ENCODE measurements at places on chromosomes 4 and X.

DNA sequence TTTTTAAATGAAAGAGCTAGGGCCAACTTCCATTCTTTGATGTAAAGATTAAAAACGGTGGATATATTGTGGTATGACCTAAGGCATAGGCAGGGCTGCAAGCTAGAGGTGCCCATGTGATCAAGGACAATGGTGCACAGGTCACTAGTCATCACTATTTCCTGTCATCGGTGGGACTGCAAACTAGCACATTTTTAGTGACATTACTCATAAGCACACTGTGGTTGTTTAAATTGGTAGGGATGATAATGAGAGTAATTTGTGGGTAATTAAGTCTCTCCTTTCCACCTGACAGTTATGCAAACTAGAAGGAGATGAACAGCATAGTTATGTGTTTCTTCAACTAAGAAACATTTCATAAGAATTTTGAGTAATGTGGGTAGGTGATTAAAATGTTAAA lies 85.4 kb downstream of the GPRIN3 start:
- no peaks in the 10 kb centered on the region for H3K27me3 ChIP-seq
- H3K27ac ChIP-seq: no peak overlapping the region
- H3K4me3 ChIP-seq: no peak overlapping the region
- no peaks in the 10 kb centered on the region for H3K36me3 ChIP-seq
- DNase-seq: no peak

DNA sequence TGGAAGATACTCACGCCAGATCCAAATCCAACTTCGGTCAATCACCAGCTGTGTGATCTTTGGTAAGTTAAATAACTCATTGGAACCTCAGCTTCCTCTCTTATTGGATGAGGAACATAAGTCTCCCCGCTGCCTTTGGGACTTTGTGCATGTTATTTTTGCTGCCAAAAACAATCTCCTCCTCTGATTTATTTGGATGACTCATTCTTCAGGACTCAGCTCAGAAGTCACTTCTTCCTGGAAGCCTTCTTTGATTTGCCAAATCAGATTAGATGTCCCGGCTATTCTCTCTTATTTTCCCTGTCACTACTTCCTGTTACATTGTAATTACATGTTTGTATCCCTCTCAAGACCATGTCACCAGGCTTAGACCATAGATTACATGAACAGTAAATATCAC lies 138.0 kb upstream of the BOD1L1 start:
- no peak overlapping the region for H3K27ac ChIP-seq
- no peak overlapping the region for H3K4me3 ChIP-seq
- H3K36me3 ChIP-seq: no peaks in the 10 kb centered on the region
- H3K4me1 ChIP-seq: no peaks in the 10 kb centered on the region
- DNase-seq: no peak

GRCh38 chr4:73875401-73875800 lies 6.2 kb downstream of the CXCL1 start:
- H3K4me3 ChIP-seq: no peak overlapping the region
- H3K27me3 ChIP-seq: peaks cover 4% of the 10 kb centered on the region
- H3K36me3 ChIP-seq: no peaks in the 10 kb centered on the region
- no peak overlapping the region for H3K27ac ChIP-seq

DNA sequence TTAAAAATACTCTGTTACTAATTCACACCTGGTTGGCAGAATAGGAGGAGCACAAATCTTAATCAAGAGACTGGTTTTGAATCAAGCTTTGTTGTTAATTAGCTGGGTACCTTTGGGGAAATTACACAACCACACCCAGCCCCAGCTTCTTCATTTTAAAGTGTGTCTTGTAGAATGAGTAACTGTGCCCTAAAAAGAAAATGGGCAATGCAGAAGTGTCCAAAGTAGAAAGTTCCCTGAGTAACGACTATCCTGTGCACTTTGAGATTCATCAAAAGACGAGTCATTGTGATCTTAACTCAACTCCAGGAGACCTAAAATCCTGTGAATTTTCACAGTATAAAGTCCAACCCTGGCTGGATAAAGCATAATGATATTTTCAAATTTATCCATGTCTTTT lies 792.3 kb upstream of the HS3ST1 start:
- H3K27ac ChIP-seq: no peak overlapping the region
- H3K36me3 ChIP-seq: no peaks in the 10 kb centered on the region
- H3K27me3 ChIP-seq: no peaks in the 10 kb centered on the region
- no peak for DNase-seq
- no peaks in the 10 kb centered on the region for H3K4me1 ChIP-seq

- no peak overlapping the region for H3K27ac ChIP-seq
- H3K36me3 ChIP-seq: no peaks in the 10 kb centered on the region
- no peak overlapping the region for H3K4me3 ChIP-seq
- H3K4me1 ChIP-seq: no peaks in the 10 kb centered on the region
- no peaks in the 10 kb centered on the region for H3K27me3 ChIP-seq
Observed at GRCh38 chr4:87286970-87287369, 35.7 kb downstream of the HSD17B13 start.

DNA sequence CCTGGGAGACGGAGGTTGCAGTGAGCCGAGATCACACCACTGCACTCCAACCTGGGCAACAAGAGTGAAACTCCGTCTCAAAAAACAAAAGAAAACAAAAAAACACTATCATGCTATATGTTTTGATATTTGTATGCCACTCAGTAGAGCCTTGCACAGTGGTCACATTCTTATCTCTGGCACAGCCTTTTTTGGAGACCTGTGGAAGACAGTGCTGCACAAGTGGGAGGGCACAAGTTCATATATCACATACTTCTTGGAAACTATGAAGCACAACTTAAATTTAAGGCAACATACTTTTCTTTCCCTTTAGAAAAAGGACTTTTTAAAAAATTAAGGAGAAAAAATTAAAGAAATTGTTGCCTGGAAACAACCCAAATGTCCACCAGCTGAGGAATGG lies 14.4 kb upstream of the S100G start:
- H3K27ac ChIP-seq: no peak overlapping the region
- H3K4me1 ChIP-seq: no peaks in the 10 kb centered on the region
- peaks cover 4% of the 10 kb centered on the region for H3K36me3 ChIP-seq
- no peaks in the 10 kb centered on the region for H3K27me3 ChIP-seq
- no peak for DNase-seq

DNA sequence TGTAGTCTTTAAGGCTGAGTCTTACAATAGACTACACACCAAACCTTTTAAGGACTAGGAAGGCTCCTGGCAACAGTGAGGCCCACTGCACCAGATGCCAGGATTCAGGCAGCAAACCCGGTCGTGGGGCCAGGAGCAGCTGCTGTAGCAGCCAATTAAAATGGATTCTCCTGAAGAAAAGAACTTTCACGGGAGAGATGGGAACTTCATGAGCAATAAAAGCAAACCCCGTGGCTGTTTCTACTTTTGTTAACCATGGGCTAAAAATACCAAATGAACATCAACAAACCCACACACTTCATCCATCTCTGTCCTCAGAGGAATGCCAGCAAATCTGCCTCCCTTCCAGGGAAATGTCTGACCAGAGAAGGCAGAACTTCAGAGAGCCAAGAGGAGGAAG lies 101.4 kb downstream of the BTC start:
- DNase-seq: no peak
- no peak overlapping the region for H3K4me3 ChIP-seq
- H3K27ac ChIP-seq: no peak overlapping the region
- no peaks in the 10 kb centered on the region for H3K27me3 ChIP-seq

GRCh38 chr4:86302251-86302650 lies 57.6 kb downstream of the MAPK10 start:
- no peaks in the 10 kb centered on the region for H3K27me3 ChIP-seq
- H3K4me1 ChIP-seq: no peaks in the 10 kb centered on the region
- peaks cover 3% of the 10 kb centered on the region for H3K36me3 ChIP-seq
- H3K27ac ChIP-seq: peak overlapping the region; percentile 74

- no peaks in the 10 kb centered on the region for H3K36me3 ChIP-seq
- H3K27ac ChIP-seq: no peak overlapping the region
- no peaks in the 10 kb centered on the region for H3K4me1 ChIP-seq
- no peak for DNase-seq
Observed at GRCh38 chr4:35975617-35976355, 268.5 kb downstream of the ARAP2 start.

DNA sequence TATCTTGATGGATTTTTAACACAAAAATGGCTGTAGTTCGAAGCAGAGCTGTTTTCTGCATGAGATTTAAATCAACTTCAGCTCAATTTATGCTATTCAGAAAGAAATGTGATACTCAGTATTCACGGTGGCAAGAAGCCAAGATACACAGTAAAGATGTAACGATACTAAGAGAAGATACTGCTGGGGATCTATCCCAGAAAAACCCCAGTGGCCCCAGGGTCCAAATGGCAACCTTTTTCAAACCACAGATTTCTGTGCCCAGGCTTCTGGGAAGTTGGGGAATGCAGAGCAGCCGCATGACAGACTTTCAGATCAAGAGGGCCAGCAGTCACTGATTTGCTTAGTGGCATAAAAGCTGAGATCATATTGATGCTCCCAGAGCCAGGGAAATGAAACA lies 353.9 kb downstream of the AFF2 start:
- no peak for DNase-seq
- H3K36me3 ChIP-seq: no peaks in the 10 kb centered on the region
- no peaks in the 10 kb centered on the region for H3K4me1 ChIP-seq
- H3K27ac ChIP-seq: peak overlapping the region; percentile 79
- H3K27me3 ChIP-seq: peaks cover 53% of the 10 kb centered on the region

- H3K36me3 ChIP-seq: peaks cover 7% of the 10 kb centered on the region
- DNase-seq: peak; percentile 73
- no peaks in the 10 kb centered on the region for H3K27me3 ChIP-seq
- H3K4me3 ChIP-seq: no peak overlapping the region
- no peak overlapping the region for H3K27ac ChIP-seq
Observed at GRCh38 chr4:92600638-92601037, 296.9 kb downstream of the GRID2 start.

GRCh38 chr4:77994194-77994721 lies 62.9 kb upstream of the FRAS1 start:
- no peak overlapping the region for H3K27ac ChIP-seq
- DNase-seq: peak; percentile 88
- no peak overlapping the region for H3K4me3 ChIP-seq
- no peaks in the 10 kb centered on the region for H3K27me3 ChIP-seq

- no peaks in the 10 kb centered on the region for H3K27me3 ChIP-seq
- DNase-seq: no peak
- H3K4me3 ChIP-seq: no peak overlapping the region
- H3K36me3 ChIP-seq: no peaks in the 10 kb centered on the region
Observed at GRCh38 chr4:31236639-31237173, 516.5 kb downstream of the PCDH7 start.

- no peaks in the 10 kb centered on the region for H3K27me3 ChIP-seq
- no peak for DNase-seq
- no peak overlapping the region for H3K4me3 ChIP-seq
- H3K4me1 ChIP-seq: peaks cover 4% of the 10 kb centered on the region
- no peaks in the 10 kb centered on the region for H3K36me3 ChIP-seq
- H3K27ac ChIP-seq: no peak overlapping the region
Observed at GRCh38 chr4:181345931-181346330, 897.3 kb upstream of the TENM3 start.

DNA sequence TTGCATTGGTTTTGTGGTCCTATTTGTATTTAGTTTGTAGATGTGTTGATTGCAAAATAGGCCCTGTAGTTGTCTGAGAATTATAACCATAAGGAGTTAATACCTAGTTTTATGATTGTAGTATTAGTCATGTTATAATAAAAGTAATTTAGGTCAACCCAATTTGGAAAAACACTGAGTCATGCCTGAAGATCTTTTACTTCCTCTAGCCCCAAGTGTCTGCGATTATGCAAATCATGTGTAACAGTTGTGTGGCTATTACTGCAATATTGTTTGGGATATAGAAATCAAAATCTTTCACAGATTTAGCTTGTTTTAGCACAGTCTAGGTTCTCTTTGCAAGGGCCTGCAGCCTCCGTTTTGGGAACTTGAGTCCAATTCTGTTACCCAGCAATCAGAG lies 12.6 kb downstream of the SRD5A3 start:
- DNase-seq: no peak
- H3K4me3 ChIP-seq: no peak overlapping the region
- no peaks in the 10 kb centered on the region for H3K27me3 ChIP-seq
- H3K36me3 ChIP-seq: peaks cover 3% of the 10 kb centered on the region
- H3K27ac ChIP-seq: no peak overlapping the region
- no peaks in the 10 kb centered on the region for H3K4me1 ChIP-seq

- peaks cover 5% of the 10 kb centered on the region for H3K4me1 ChIP-seq
- no peaks in the 10 kb centered on the region for H3K36me3 ChIP-seq
- H3K27me3 ChIP-seq: no peaks in the 10 kb centered on the region
- no peak overlapping the region for H3K27ac ChIP-seq
- no peak for DNase-seq
Observed at GRCh38 chr4:94351319-94351718, 8.7 kb upstream of the HPGDS start.

GRCh38 chr4:833156-833555 lies 7.2 kb upstream of the CPLX1 start:
- H3K27me3 ChIP-seq: peaks cover 7% of the 10 kb centered on the region
- no peaks in the 10 kb centered on the region for H3K36me3 ChIP-seq
- H3K4me3 ChIP-seq: no peak overlapping the region
- no peak for DNase-seq
- H3K4me1 ChIP-seq: no peaks in the 10 kb centered on the region

DNA sequence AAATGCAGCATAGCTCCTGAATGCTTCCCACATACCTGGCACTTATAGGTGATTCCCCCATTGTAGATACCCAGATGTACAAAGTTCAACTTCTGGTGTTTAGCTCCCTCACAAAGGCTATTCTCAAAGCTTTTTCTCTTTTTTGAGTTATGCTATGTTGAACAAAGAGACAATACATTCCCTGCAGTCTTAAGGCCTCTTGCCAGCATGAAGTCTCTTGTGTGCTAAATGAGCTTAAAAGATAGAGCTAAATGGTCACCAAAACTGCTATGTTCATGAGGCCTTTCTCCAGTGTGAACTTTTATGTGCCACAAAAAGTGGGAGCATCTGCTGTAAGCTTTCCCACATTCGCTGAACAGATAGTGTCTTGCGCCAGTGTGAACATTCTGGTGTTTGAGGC lies 111.2 kb upstream of the TMEM47 start:
- H3K4me1 ChIP-seq: no peaks in the 10 kb centered on the region
- no peaks in the 10 kb centered on the region for H3K36me3 ChIP-seq
- H3K27me3 ChIP-seq: peaks cover 8% of the 10 kb centered on the region

DNA sequence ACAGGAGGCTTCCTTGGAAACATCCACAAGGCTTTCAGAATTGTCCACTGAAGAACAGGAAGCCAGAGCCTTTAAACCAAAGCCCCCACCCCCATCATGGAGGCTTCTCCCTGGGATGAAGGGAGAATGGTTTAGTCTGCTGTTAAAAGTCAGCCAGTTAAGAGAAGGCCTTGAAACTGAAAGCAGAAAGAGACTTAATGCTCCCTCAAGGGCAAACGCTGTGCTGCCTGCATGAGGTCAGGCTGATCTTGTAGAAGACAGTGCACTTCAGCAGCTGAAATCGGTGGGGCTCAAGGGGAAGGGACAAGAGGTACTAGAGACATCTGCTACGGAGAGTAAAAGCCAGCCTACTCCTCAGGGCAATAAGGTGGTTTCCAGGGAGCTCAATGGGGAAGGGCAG lies 69.0 kb downstream of the HPRT1 start:
- no peaks in the 10 kb centered on the region for H3K27me3 ChIP-seq
- H3K4me1 ChIP-seq: no peaks in the 10 kb centered on the region
- no peak overlapping the region for H3K27ac ChIP-seq
- no peak overlapping the region for H3K4me3 ChIP-seq
- H3K36me3 ChIP-seq: no peaks in the 10 kb centered on the region
